ENCODE measurements at places on chromosomes 5 and 9.

DNA sequence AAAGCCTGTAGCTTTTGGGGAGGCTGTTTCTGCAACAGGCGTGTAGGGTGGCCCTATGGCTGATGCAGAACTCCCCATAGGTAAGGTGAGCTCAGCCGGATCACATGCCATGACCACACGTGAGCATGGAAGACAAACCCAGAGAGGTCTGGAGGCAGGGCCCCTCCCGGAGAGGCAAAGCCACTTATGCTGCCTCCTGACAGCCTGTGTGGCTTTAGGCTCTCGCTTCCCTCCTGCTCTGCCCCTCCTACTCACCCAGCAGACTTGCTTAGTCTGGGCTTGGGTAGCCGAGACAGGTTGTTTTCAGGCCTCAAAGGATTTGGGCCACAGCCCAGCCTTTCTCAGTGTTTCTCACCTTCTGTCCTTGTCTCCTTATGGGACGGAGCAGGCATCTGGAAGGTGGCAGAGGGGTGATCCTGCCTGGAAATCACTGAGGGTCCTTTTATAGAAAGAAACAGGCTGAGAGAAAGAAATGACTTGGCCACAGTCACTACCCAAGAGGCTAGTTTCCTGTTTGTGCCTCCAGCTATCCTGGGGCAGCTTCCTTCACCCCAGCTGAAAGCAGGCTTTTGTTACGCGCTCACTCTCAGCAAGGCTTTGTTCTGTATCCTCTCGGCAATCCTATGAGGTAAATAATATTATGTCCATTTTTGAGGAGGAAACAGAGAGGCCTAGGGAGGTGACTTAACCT is 89.9 kb downstream of the DAB2IP start:
- no peak for DNase-seq

DNA sequence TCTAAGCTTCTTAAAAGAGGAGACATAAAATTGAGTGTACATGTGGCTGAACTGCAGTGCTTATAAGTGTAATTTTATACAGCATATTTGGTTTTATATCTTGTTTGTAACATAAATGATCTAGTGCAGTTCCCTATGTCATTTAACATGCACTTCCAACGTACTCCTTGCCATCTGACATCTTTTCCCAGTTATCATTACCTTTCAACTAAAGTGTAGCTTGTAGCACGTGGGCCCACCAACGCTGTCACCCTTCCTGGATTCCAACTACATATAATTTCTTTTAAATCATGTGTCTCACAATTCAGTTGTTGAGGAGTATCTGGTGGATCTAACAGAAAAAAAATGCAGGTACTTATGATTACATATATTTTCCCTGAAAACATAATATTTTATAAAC is 50.1 kb downstream of the LIFR start:
- no peak for DNase-seq

GRCh38 chr9:81080900-81081299 is 608.4 kb downstream of the TLE1 start:
- DNase-seq = no peak

GRCh38 chr5:118891252-118891651 is 97.1 kb downstream of the DTWD2 start:
- DNase-seq = no peak

- peak; percentile 1 for DNase-seq
Observed at GRCh38 chr5:75510417-75510835, 1.0 kb downstream of the CERT1 start.

- no peak for DNase-seq
Observed at GRCh38 chr5:149727336-149728035, 2.6 kb upstream of the PPARGC1B start.

Data from CD4-positive, alpha-beta T cell treated with Interleukin-21 for 1 hour (primary cell).